ENCODE measurements at places on chromosomes 11 and 22.

DNA sequence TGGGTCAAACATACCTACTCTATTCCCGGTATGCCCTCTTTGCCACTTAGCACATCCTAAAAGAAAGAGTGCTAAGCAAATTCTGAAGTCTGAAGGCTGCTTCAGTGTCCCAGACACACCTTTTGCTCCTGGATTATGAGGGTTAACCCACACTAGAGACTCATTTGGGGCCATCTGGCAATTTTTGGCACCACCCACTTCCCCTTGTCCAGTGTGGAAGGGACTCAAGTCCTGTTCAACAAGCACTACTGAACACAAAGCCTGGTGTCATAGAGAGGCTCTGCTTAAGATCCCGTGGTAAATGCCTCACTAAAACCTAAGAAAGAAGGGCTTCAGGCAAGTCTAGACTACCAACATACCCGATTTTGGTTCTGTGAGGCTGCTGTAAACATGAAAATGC, 85.8 kb downstream of the SERGEF start:
- no peak for DNase-seq

DNA sequence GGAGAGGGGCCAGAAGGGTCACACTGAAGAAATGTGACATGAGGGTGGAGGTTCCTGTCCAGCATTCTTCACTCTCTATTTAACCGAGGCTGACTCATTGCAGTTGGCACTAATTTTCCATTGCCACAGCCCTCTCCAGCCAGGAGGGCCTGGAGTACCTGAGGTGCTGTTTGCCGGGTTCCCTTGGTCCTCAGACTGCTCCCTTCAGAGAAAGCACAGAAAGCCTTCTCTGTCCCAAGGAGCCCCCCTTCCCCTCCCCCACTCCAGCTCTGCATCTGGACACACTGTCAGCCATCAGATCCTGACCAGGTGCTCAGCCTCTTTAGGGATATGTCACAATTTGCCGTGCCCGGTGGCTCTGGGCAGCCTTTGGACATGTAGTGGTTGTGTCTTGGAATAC, 3.2 kb upstream of the C11orf91 start:
- peak; percentile 40 for DNase-seq

- DNase-seq, result no peak
These were observed 55.7 kb upstream of the ALX4 start for GRCh38 chr11:44365616-44366015.

DNA sequence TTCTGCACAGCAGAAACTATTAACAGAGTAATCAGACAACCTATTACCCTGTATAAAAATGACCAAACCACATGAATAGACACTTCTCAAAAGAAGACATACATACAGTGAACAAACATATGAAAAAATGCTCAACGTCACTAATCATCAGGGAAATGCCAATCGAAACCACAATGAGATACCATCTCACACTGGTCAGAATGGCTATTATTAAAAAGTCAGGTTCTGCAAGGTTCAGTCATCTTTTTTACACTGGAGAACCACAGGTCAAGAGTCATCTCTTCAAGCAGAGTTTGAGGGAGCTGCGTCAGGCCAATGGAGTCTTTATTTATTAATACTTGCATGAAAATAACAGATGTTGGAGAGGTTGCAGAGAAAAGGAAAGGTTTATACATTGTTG, 40.4 kb downstream of the RCN1 start:
- no peak for DNase-seq

DNA sequence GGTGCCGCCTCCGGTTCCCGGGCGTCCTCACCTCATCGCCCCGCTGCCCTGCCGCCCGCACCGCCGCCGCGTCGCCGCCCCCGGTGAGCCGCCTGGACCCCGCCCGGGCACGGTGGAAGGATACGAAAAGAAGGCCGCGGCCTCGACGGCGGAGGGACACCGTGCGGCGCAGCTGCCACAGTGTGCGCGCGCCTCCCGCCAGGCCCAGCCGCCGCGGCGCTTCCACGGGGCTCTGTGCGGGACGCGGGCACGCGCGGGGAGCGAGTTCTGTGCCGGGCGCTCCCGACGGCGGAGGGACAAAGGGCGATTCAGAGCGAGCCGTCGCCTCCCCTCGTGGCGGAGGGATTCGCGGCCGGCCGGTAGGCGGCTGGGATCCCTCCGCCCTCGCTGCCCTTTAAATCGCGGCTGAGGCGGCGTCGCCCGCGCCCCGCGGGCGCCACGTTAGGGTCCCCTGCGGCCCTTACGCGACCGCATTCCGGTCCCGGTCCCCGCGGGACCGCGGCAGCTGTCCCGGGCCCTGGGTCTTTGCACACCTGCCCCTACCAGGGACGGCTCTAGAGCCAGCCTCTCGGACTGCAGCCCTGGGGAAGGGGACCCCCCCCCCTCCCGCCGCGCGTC, 568 bp upstream of the KMT5B start:
- peak; percentile 99 for DNase-seq

DNA sequence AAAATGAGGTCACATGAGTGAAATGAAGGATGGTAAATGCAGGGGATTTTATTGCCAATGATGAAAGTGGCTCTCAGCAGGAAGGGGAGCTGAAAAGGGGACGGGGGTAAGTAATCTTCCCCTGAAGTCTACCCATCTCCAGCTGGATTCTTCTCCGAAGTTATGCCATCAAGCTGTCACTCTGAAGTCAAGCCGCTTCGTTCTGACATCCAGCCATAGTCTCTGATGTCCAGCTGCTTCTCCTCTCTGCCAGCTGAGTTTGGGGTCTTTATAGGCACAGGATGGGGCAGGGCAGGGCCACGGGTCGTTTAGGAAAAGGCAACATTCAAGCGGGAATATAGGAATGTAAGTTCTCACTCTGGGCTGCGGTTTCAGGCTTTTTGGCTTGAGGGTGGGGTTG, 181.9 kb upstream of the ANO3 start:
- no peak for DNase-seq

DNA sequence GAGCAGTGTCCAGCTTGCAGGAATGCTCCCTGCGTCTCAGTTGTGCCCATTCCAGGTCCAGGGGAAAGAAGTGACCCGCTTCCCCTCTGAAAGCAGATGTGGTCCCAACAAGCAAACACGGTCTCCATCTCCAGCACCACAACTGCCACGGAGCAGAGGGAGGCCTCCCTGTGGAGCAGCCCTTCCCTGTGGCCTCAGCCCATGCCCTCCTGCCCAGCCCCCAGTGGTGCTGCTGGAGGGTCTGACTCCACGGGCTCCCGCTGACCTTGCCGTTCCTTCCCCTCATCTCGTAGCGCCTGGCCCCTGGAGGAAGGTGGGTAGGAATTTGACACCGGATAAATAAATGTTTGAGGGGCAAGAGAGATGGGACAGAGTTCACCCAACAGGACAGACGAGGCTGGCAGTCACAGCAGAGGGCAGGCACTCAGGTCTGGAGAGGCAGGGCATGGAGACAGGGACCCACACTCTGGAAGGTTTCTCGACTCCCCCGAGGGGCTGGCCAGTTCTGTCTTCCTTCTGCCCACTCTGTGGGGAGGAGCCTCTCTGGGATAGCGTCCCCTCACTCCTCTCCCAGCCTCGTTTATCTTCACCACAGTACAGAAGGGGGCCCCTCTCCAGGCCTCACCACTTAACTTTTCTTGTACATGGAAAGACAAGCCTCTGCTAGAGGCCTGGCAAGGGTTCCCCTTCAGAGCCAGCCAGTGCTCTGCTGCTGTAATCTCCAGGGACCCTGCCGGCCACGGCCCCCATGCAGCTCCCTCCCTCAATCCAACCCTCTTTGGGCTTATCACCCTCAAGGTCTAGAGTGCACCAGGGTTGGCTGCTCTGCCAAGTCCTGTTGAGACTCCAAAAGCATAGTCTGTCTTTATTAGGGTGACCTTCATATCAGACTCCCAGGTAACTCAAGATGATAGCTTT, 7.5 kb upstream of the ST3GAL4 start:
- no peak for DNase-seq

DNA sequence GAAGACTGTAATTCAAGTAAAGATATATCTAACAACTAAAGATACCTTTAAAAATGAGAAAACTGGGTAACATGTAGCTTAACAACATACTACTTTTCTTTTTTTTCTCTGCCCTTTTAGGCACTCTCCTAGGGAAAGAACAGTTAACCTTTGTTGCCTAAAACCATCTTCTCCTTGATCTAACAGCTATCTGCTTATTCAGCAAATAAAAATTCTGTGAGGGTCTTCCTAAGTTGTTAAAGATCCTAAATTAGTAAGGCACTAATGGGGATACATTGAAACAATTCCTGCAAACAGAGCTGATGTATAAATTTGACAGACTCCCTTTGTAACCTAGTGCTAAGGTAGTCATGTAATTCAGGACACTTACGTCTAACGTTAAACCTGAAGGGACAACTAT, 39.1 kb downstream of the MTMR2 start:
- DNase-seq, result no peak

GRCh38 chr11:66414120-66414934, 6.5 kb upstream of the NPAS4 start:
- no peak for DNase-seq

DNA sequence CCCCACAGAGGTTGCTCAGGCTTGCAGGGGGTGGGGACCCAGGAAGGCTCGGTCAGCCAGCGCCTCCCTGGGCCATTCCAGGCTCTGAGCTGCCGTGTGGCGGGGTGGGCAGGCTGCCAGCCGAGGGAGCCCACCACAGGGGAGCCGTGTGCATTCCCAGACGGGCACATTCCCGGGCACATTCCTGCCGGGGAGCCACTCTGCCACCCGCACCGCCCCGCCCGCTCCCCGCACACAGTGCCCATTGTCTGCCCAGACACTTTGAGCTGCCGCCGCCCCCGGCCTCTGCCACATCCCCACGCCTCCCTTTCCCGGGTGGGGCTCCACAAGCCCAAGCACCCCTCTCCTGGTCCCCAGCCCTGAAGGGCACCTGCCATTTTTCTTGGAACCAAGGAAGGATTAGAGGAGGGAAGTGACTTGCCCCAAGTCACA, 27.4 kb downstream of the RPL3 start:
- no peak for DNase-seq

DNA sequence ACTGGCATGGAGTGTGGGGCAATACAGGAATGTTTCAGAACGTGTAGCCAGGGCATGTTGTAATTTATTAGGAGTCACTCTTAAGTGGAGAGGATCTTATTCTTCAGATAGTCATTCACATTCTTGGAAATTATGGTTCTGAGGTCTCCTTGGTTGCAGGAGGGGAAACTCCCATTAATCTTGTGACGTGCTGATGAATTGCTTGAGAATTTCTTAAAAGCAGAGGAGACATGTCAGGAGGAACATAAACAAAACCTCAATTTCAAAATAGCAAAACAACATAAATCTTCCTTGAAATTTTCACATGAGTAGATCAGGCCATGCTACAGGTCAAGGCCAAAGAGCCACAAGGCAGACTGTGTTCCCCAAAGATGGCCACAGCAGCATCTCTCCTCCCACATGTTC, 50.4 kb downstream of the ADM start:
- peak; percentile 86 for DNase-seq

GRCh38 chr11:132127900-132128288, 757.5 kb downstream of the NTM start:
- DNase-seq, result no peak

- DNase-seq, result peak; percentile 21
These were observed 21.9 kb downstream of the ASCC2 start for GRCh38 chr22:29816128-29816527.

DNA sequence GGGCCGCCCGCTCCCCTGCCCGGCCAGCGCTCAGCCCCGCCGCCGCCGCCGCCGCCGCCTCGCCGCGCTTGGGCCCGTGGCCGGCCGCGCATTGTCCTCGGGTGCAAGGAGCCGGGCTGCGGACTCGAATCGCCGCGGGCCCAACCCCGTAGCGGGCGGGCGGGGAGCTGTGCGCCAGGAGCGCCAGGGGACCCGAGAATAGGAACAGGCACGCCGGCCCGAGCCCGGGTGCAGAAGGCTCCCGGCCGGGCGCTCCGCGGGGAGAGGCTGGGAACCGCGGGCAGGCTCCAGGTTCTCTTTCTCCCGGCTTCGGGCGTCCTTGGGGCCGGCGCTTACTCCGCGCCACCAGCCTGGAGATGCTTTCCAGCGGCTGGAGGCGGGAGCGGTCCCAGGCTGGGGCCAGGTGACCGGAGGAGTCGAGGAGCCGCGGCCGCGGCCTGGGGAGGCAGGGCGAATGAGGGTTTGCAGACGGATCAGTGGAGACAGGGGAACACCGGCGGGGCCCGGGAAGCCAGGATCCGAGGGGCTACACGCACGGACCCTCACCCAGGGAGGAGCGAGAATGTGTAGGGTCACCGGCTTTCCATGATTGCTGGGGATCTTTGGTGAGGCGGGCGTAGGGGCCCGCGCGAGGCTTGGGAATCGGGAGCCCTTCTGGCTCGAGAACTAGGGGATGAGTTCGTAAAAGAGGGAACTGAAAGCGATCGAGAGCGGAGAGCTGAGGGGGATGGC, 726 bp downstream of the PKNOX2 start:
- peak; percentile 14 for DNase-seq

- DNase-seq, result peak; percentile 28
These were observed 61.6 kb downstream of the METTL15 start for GRCh38 chr11:28169816-28170215.

DNA sequence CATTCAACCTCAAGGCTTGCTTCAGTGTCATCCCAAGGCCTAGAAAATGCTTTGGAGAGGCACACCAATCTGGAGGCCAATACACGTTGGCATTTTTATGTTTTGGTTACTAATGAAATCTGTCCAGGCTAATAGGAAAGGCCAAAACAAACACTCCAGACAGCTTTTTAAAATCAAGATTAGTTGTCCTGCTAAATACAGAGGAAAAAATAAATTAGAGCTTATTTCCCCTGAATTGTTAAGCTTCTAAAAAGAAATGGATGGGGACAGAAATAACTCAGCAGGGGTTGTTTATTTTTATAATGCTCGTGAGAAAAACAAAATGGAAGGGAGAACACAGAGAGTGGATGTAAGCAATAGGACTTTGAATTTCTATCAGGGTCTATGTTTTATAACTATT, 438.5 kb upstream of the LRRC4C start:
- DNase-seq, result no peak

GRCh38 chr22:29263791-29264276, 3.9 kb downstream of the RHBDD3 start:
- DNase-seq, result no peak

DNA sequence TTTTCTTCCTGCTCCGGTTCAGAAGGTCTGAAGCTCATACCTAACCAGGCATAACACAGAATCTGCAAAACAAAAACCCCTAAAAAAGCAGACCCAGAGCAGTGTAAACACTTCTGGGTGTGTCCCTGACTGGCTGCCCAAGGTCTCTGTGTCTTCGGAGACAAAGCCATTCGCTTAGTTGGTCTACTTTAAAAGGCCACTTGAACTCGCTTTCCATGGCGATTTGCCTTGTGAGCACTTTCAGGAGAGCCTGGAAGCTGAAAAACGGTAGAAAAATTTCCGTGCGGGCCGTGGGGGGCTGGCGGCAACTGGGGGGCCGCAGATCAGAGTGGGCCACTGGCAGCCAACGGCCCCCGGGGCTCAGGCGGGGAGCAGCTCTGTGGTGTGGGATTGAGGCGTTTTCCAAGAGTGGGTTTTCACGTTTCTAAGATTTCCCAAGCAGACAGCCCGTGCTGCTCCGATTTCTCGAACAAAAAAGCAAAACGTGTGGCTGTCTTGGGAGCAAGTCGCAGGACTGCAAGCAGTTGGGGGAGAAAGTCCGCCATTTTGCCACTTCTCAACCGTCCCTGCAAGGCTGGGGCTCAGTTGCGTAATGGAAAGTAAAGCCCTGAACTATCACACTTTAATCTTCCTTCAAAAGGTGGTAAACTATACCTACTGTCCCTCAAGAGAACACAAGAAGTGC, 661 bp upstream of the MALAT1 start:
- DNase-seq, result peak; percentile 74

All from AG10803 (cell line).